Activated CD8-positive, alpha-beta T cell treated with anti-CD3 and anti-CD28 coated beads, Interleukin-2, amount 10 ng/mL, durations not matched to agents 7 days and 5 days (primary cell): ENCODE measurements at places on chromosomes 1 and 21. TPM values are rescaled to one million over a fixed set of nuclear protein-coding genes. Genes with fewer than 3 reads are reported as not detected.

KRTAP6-3 gene
- not detected for total RNA-seq

KRTAP19-4 gene
- not detected for total RNA-seq

GBP6 gene
- total RNA-seq: 0.16 TPM

DNA sequence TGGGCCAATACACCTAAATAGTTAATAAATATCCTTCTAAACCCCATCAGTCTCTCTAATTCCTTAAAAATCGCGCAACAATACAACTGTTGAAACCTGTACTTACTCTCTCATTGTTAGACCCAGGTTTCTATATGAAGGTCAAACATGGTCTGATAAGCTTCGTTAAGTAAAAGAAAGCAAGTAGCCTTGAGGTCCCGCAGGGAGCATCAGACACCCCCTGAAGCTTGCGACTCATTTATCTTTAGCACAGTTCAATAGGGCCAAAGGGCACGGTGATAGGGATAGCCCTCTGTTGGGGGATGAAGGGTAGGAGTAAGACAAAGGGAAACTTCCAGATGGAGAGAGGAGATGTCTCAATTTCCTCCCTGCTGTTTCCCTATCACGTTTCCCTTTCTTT, 27.3 kb upstream of the THEM4 start:
- no peak for DNase-seq

DNA sequence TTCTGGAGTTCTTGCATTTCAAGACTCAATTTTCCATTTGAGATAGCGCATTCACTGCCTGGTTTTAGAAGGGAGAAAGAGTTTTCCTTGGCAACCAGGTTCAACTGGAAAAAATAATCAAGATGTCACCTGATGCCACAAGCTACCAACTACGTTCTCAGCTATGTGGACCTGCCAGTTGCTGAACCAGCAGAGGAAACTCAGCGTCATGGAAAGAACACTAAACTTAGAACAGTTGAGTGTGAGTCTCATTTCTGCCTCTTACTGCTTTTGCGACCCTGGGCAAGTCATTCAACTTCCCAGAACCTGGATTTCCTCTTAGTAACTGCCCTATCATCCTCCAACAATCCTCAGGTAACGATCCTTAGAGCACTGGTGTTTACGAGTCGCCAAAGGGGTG, 373.0 kb upstream of the ESRRG start:
- no peak for DNase-seq

DNA sequence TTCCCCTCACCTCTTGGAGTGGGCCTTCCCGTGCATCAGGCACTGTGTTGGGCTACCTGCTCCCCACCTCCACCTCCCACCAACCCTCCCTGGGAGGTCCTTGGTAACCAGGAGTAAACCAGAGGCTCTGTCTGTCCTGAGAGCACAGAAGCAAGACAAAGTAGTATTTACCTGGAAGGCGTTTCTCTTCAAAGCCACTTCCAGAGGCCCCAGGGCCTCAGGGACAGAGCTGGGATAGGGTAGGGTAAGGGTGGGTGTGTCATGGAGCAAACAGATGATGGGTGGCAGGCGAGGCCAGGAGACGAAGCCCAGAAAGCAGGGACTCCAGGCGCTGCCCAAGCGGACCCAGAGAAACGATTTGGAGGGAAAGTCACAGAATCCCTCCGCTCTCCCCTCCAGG, 77.2 kb upstream of the TARDBP start:
- no peak for DNase-seq

DNA sequence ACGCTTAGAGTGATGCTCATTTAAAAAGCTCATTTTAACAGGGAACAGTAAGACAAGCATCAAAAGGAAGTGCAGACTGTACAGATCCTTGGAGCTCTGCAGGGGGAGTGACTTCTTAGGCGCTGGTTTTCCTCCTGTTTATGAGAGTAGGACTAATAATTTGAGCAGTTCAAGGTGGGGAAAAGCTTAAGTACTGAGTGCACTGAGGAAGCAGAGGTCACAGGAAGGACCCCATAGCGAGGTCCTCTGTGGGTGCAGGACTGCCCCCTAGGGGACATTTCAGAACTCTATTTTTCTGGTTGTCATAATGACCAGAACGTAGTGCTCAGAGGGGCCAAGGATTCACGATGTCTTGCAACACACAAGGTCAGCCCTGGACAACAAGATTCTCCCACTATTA, 112.1 kb downstream of the HLCS start:
- peak; percentile 56 for DNase-seq

DNA sequence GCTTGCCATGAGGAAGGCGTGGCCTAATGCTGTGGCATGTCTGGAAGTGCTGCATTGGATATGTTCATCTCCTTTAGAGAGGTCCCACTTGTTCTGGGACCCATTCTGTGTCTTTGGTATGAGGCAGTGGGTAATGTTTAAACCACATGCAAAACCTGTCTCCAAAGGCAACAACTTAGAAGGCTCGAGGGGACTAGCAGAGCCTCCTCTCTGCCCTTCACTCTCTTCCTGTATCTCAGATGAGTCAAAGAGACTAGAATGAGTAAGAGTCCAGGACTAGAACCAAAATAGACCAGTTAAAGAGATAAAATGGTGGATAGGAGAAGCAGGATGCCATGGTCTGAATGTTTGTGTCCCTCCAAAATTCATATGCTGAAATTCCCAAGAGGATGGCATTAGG, 220.8 kb upstream of the KIAA0040 start:
- no peak for DNase-seq
